ENCODE measurements at places on chromosomes 16 and 17. TPM values are rescaled to one million over a fixed set of nuclear protein-coding genes. Genes with fewer than 3 reads are reported as not detected.

The OTOP2 gene
- not detected for total RNA-seq

The NAGS gene
- total RNA-seq: 0.68 TPM

The KRT12 gene
- not detected for total RNA-seq

The FBXW10 gene
- total RNA-seq: not detected

The CPD gene
- 20.2 TPM for total RNA-seq

The NUPR1 gene
- total RNA-seq: 49.6 TPM

The ARL17A gene
- 9.2 TPM for total RNA-seq

The TBX4 gene
- total RNA-seq: not detected

The C16orf92 gene
- total RNA-seq: not detected

The BOLA2B gene
- 49.7 TPM for total RNA-seq

DNA sequence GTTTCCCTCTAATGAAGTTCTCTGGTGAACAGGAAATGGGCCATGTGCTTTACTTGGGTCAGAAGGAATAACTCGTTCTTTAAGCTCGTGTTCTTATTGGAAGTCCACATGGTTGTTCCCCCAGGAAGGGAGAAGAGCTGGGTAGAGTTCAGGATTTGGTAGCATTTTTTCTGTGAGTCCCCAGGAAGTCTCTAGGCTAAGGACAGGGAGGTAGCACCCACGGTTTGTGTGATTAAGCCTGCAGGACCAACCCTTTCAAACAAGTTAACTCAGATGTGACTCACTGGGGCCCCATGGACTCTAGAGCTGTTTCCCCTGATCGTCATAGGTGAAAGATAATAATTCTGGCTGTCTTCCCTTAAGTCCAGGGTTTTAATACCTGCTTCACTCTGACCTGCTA lies 16.4 kb downstream of the SAP30BP start:
- no peak for DNase-seq

GRCh38 chr16:65662256-65662655 lies 540.4 kb upstream of the CDH11 start:
- DNase-seq: no peak

DNA sequence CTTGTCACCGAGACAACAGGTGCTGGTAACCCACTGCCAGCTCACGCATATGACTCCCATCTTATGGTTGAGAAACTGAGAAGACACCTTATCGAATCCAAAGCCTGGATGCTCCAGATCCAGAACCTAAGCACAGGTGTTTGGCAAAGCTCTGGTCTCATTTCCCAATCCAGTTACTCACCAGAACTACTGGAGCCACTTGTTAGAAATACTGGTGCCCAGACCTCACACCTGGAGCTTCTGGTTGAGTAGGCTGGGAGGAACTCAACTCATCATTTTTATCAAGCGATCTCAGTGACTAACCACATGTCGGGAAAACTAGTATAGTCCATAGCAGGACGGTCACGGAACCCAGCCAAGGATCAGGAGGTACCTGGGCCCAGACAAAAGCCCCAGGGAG lies 86.7 kb upstream of the RCVRN start:
- DNase-seq: no peak

DNA sequence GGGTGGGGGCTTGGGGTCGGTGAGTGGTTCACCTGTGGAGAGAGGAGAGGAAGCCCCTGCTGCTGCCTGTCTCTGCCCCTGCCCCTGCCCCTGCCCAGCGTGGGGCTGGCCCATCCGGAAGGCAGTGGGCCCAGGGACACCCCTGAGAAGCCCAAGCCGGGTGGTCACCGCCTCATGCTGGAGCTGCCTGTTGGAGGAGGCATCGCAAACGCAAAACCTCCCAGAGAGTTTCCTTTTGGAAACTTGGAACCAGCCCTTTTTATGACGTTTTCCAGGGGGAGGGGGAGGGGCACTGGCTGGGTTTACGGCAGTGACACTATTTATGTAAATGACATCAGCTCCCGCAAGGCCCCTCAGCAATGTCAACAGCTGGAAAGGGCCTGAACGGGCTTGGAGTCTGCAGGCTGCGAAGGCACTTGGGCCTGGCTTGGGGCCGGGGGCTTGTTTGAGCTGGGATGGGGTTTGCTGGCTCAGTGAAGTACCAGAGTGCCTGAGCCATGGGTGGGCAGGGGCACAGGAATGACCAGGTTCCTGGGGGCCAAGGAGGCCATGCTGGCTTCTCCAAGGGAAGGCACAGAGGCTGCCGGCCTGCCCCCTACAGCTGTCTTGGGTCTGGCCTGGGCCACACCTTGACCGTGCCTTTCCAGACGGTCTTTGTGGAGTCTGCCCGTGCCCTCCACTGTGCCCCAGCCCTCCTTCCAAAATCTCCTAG lies 219.5 kb downstream of the NTN1 start:
- peak; percentile 75 for DNase-seq

DNA sequence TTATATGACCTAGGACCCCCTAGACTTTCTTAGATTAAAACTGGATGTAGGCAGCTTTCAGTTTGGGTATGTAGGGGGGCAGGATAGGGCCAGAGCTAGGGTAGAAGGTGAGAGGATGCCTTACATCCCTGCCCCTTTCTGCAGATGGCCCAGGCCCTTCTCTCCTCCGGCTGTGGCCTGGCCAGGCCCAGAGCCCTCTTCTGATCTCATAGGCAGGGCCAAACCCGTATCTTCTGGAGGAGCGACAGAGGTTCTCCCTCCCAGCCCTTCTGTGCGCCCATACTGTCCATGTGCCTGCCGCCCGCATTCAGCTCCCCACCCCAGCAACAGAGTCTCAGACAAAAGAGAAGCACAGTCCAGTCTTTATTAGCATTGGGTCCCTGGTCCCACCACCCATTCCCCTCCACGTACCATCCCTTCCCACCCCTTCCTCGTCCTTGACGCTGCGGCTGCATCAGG lies 2.0 kb upstream of the TSPOAP1 start:
- no peak for DNase-seq

DNA sequence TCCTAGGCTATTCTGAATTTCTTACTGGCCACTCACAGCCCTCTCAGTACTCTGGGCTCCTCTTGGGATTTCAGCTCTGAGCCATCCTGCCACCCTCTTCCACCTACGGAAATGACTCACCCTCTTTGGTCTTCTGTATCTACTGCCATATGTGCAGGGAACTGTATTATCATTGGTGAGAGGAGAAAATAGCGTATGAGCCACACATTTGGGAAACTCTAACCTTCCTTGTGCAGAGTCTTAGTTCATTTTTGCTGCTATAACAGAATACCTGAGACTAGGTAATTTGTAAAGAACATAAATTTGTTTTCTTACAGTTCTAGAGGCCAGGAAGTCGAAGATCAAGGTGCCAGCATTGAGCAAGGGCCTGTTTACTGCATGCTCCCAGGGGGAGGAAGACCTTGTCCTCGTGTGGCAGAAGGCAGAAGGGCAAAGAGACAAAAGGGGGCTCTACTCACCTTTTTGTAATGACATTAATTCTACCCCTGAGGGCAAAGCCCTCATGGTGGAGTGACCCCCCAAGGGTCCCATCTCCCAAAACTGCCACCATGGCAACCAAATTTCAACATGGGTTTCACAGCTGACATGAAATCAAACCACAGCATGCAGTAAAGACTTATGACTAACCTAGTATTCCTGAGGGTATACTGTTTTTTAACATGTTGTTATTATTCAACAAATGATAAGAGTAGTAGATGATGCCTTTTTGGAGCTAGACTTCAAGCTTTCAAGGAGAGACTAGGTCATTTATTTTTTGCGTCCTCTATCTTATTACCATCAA lies 191.8 kb downstream of the PRKCA start:
- DNase-seq: no peak

DNA sequence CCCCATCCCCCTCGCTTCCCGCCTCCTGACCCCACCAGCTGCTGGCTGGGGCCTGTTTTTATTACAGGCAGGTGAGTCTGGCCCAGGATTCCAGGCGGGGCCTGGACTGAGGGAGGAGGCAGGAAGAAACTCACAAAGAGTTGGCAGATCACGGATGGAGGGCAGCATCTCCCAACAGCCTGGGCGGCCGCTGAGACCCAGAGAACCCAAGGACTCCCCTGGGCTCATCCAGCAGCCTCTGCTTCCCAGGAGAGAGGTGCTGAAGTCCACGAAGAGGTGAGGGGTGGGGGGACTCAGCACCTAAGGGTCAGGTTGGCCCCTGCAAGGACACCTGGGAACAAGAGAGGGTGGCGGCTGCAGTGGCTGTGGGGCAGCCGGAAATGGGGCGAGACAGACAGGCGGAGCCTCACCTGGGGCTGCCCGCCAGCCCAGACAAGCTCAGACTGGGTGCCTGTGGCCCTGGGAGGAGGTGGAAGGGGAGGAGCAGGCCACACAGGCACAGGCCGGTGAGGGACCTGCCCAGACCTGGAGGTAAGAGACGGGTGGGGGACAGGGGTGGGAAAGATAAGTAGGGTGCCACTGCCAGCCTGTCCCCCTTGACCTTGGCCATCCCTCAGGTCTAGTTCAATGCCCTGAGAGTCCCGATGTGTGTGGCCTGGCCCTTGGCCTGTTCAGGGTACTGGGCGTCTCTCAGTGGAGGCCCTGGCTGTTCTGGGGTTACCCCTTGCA lies 8.7 kb upstream of the ADGRG1 start:
- no peak for DNase-seq

GRCh38 chr17:49496183-49496866 lies 1.2 kb downstream of the NGFR start:
- DNase-seq: peak; percentile 91

DNA sequence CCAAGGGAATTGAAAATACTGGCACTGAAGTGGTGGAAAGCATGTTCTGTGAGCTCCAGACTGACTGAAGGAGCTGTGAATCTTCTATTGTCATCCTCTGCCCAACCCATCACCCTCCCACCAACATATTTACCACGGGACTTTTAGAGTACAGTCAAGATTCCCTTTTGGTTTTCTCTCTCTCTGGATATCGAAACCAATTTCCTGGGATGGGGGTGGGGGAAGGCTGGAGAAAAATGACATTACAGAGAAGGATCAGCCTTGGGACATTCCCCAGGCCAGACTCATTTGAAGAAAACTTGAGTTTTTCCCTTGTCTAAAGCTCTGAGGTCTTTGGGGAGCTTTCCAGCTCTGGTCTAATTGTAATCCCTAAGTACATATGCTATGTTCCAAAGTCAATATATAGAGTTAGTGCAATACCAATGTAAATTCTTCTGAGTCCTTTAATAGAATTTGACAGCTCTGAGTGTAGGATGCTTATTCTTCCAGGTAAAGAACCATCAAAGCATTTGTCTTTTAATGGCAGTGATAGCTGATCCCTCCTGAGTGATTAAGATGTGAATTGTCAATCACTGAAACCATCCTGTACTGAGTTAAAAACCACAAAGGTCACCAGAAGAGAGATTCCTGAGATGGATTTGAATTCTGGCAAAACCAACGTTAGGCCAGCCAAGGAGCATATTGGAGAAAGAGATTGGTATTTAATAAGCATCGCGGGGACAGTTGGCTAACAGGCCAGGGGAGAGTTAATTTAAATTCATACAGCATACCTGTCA lies 48.8 kb upstream of the CCL1 start:
- DNase-seq: no peak

- no peak for DNase-seq
Measured at GRCh38 chr17:72104863-72105234, 16.0 kb upstream of the SOX9 start.

DNA sequence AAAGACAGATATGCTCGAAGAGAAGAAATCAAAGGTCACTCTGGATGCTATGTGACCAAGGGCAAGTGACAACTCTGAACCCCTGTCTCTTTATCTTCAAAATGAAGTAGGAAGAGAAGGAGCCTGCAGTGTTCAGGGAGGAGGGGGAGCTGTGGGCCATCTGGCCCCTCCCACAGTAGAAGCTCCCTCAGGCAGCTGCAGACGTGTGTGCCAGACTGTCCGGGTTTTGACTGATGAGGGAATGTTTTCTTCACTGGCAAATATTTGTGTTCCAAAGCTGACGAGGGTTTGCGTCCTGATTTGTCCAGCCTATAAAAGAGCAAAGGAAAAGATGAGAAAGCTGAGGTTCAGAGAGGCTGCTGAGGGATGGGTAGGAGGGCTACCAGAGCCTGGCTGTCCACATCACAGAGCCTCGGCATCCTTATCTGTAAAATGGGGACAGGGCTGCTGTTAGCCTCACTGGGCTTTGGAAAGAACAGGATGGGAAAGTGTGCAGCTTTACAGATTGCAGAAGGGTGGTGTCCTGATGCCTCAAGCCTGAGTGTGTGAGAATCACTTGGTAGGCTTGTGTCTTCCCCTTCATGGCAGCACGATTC lies 1.8 kb upstream of the GINS2 start:
- no peak for DNase-seq

- DNase-seq: no peak
Measured at GRCh38 chr17:57288040-57288772, 31.9 kb downstream of the MSI2 start.
